K562 (cell line): ENCODE measurements at places on chromosomes 6 and 20. TPM values are rescaled to one million over a fixed set of nuclear protein-coding genes. Genes with fewer than 3 reads are reported as not detected.

The TUBB2B gene
- 5.1 and 5.8 TPM in 2 replicates for total RNA-seq

The TTLL9 gene
- total RNA-seq = not detected in 2 replicates

The ADGB gene
- not detected in 2 replicates for total RNA-seq

The RIPOR2 gene
- total RNA-seq = 0.47 and 1.1 TPM in 2 replicates

The SLC16A10 gene
- 0.02 and 0.34 TPM in 2 replicates for total RNA-seq

The CRIP3 gene
- total RNA-seq = 0.82 and 0.89 TPM in 2 replicates

The DUSP15 gene
- not detected in 2 replicates for total RNA-seq

The PCK1 gene
- total RNA-seq = 0.54 and 0.73 TPM in 2 replicates

The EFCAB8 gene
- total RNA-seq = not detected in 2 replicates

The GSTA4 gene
- 0.89 and 1.4 TPM in 2 replicates for total RNA-seq

The BMP7 gene
- total RNA-seq = 0.13 and 0.18 TPM in 2 replicates

The ASCC3 gene
- 41.2 and 44.0 TPM in 2 replicates for total RNA-seq

The PFDN6 gene
- 150 and 172 TPM in 2 replicates for total RNA-seq

The PRPH2 gene
- total RNA-seq = 0.09 TPM in 1 of 2 replicates, not detected in the other

The SLC22A2 gene
- not detected in 2 replicates for total RNA-seq

The TBX18 gene
- 28.0 and 32.9 TPM in 2 replicates for total RNA-seq

The SLC26A8 gene
- total RNA-seq = not detected in 2 replicates

The KCNK5 gene
- 41.6 and 45.8 TPM in 2 replicates for total RNA-seq

The OOEP gene
- not detected in 2 replicates for total RNA-seq

The ADTRP gene
- total RNA-seq = 11.7 and 12.3 TPM in 2 replicates

The SMOC2 gene
- 1.2 and 1.7 TPM in 2 replicates for total RNA-seq

The SRMS gene
- not detected in 2 replicates for total RNA-seq

The TMEM14C gene
- 183 and 204 TPM in 2 replicates for total RNA-seq

The LY6G6C gene
- total RNA-seq = 0.20 TPM in 1 of 2 replicates, not detected in the other

The FLOT1 gene
- total RNA-seq = 124 and 127 TPM in 2 replicates

The IFT52 gene
- 15.3 and 17.6 TPM in 2 replicates for total RNA-seq

The SLC44A4 gene
- total RNA-seq = 13.6 and 18.6 TPM in 2 replicates

The FNDC1 gene
- not detected in 2 replicates for total RNA-seq

The MAS1 gene
- total RNA-seq = not detected in 2 replicates
